ENCODE measurements at places on chromosomes 4 and X.

GRCh38 chr4:74294681-74295080, 13.6 kb upstream of the EPGN start:
- DNase-seq: no peak

GRCh38 chr4:19693936-19694570, 557.7 kb upstream of the SLIT2 start:
- no peak for DNase-seq

DNA sequence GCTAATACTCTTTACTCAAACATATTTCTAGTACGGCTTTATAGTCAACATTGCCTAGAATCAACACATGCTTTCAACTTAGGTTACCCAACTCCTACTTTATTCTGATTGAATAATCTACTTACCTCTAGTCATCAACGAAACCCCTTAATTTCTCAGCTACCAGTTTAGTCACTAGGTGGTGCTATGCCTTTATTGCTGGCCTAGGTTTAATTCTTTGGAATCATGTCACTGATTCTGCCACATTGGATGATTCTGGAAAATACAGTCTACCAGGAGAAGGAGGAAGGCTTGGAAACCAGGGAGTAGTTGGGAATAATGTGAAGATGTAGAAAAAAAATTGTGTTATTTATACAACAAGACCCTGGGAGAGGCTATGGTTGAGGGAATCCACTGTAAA, 167.7 kb downstream of the DCAF12L2 start:
- DNase-seq: no peak

- DNase-seq: no peak
These were observed 212.5 kb upstream of the ZIC3 start for GRCh38 chrX:137353404-137353803.

DNA sequence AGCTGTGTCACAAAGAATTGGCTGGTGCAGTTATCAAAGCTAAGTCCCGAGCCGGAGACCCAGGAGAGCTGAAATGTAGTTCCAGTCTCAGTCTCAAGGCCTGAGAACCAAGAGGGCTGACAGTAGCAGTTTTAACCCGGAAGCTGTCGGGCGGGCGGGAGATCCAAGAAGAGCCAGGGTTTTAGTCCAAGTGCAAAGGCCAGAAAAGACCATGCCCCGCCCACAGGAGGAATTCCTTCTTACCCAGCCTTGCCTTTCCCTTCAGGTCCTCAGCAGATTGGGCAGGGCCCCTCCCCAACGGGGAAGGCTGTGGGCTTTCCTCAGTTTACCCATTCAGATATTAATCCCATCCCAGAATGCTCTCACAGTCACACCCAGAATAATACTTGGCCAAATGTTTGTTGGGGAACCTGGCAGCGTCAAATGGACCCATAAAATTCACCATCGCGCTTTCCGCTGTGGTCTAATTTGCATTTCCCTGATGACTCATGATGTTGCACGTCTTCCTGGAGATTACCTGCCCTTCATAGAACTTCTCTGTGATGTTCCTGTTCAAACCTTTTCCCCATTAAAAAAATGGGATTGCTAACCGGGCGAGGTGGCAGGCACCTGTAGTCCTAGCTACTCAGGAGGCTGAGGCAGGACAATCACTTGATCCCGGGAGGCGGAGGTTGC, 16.2 kb downstream of the MAEA start:
- no peak for DNase-seq

GRCh38 chr4:68129793-68130192, at the start of gene TMPRSS11F:
Gene TMPRSS11F (minus strand): TSS chr4:68129869. CDS start chr4:68129820, 49 bp downstream.
- no peak for DNase-seq
